ENCODE measurements at places on chromosomes 7 and 10. TPM values are rescaled to one million over a fixed set of nuclear protein-coding genes. Genes with fewer than 3 reads are reported as not detected.

- DNase-seq = peak; percentile 35
- H3K27me3 ChIP-seq = no peaks in the 10 kb centered on the region
- H3K27ac ChIP-seq = peak overlapping the region; percentile 83
- no peaks in the 10 kb centered on the region for H3K36me3 ChIP-seq
- no peak overlapping the region for H3K4me3 ChIP-seq
Measured at GRCh38 chr10:24307696-24308485, 99.0 kb downstream of the KIAA1217 start.

- H3K27me3 ChIP-seq = no peaks in the 10 kb centered on the region
- no peak overlapping the region for H3K4me3 ChIP-seq
- H3K4me1 ChIP-seq = peaks cover 4% of the 10 kb centered on the region
- no peak for DNase-seq
Measured at GRCh38 chr10:69080226-69080625, 7.7 kb upstream of the SRGN start.

DNA sequence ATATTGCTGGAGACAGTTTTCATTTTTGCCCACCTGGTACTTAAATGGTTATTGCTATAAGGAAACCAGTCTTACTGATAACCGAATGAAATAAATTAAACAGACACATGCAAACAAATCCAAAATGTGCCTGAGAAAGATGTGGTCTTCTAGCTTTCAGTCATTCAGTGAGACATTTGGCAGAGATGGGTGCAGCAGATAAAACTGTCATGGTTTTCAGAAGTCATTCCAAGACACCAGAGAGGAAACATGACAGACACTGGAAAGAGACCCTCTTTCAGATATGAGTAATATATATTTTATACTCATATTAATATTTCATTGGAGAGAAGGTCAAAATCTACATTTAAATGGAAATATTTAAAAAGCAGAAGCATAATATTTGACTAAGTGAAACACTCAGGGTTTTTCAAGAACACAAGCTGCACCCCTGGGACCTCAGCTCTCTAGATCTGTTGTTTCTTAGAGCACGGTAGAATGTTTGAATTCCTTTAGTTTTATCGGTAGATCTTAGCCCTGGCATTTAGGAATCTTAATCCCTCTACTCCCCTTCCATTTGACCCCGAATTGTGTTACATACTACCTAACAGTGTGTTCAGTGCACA is 246.1 kb downstream of the AUTS2 start:
- H3K4me1 ChIP-seq = no peaks in the 10 kb centered on the region
- no peak overlapping the region for H3K27ac ChIP-seq
- no peaks in the 10 kb centered on the region for H3K27me3 ChIP-seq
- no peak for DNase-seq
- H3K4me3 ChIP-seq = no peak overlapping the region

DNA sequence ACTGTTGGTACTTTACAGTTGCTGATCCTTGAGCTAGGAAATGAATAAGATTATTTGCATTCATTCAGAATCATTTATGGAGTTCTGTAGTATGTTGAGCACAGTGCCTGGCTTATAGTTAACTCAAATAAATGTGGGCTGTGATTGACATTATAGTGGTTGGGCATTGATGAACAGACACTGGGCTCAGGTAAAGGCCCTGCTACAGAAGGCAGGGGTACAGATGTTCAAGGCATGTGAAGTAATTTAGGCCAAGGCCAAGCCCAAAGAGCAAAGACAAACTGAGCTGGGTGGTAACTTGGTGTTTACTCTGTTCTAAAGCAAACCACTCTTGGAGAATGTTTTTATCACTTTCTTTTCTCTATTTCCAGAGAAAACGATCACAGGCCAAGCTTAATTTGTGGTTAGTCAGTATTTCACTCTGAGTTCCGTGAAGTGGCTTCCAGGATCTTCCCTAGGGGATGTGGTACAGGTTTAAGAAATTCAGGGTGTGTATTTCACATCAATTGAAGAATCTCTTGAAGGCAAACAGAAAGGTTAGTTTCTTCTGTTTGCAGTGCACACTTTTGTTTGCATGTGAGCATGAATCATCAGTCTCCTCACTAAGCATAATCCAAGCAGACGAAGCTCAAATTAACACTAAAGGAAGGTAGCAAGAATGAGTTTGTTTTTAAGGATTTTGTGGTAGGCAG is 113.9 kb upstream of the PRR15 start:
- no peaks in the 10 kb centered on the region for H3K36me3 ChIP-seq
- peaks cover 30% of the 10 kb centered on the region for H3K4me1 ChIP-seq
- DNase-seq = no peak
- no peak overlapping the region for H3K4me3 ChIP-seq
- no peak overlapping the region for H3K27ac ChIP-seq

DNA sequence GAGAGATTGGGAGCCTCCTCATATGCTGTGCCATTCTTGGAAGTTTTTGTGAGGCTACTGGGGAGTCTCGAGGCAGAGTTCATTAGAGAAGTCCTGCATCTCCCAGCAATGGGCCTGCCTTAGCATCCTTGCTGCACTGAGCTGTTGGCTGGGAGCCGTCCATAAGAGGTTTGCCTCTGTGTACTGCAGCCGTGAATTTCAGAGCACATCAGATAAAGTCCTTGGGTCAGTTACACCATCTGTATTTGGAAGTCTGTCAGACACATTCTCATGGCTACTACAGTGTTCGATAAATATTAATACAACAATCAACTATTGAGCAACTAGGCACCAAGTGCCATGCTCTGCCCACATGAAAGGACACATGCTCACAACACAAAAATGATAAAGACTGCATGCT is 100.5 kb upstream of the SEC61G start:
- H3K4me1 ChIP-seq = no peaks in the 10 kb centered on the region
- no peak overlapping the region for H3K4me3 ChIP-seq
- DNase-seq = no peak
- H3K36me3 ChIP-seq = no peaks in the 10 kb centered on the region

DNA sequence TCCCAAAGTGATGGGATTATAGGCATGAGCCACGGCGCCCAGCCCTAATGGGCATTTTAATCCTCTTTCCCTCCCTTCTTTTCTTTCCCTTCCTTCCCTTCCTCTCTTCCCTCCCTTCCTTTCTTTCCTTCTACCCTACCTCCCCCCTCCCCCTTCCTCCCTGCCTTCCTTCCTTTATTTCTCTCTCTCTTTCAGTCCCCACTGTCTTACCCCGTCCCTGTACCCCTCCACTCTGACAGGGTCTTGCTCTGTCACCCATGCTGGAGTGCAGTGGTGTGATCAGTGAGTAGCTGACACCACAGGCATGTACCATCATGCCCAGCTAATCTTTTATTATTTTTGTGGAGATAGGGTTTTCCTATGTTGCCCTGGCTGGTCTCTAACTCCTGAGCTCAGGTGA is 24.2 kb downstream of the LCOR start:
- H3K4me3 ChIP-seq = no peak overlapping the region
- H3K4me1 ChIP-seq = peaks cover 56% of the 10 kb centered on the region
- H3K27ac ChIP-seq = no peak overlapping the region
- peaks cover 10% of the 10 kb centered on the region for H3K36me3 ChIP-seq

- H3K36me3 ChIP-seq = no peaks in the 10 kb centered on the region
- no peak for DNase-seq
- no peaks in the 10 kb centered on the region for H3K4me1 ChIP-seq
- no peak overlapping the region for H3K27ac ChIP-seq
- H3K4me3 ChIP-seq = no peak overlapping the region
- no peaks in the 10 kb centered on the region for H3K27me3 ChIP-seq
Measured at GRCh38 chr7:38512291-38512690, 118.9 kb downstream of the AMPH start.

COL28A1 gene
- 1.9 TPM for total RNA-seq

VWDE gene
- not detected for total RNA-seq

GJD4 gene
- not detected for total RNA-seq

SAMD9 gene
- total RNA-seq = 2.8 TPM

NANOS1 gene
- 11.7 TPM for total RNA-seq

TUBB8 gene
- not detected for total RNA-seq
